ENCODE measurements at places on chromosomes 3 and 15.

DNA sequence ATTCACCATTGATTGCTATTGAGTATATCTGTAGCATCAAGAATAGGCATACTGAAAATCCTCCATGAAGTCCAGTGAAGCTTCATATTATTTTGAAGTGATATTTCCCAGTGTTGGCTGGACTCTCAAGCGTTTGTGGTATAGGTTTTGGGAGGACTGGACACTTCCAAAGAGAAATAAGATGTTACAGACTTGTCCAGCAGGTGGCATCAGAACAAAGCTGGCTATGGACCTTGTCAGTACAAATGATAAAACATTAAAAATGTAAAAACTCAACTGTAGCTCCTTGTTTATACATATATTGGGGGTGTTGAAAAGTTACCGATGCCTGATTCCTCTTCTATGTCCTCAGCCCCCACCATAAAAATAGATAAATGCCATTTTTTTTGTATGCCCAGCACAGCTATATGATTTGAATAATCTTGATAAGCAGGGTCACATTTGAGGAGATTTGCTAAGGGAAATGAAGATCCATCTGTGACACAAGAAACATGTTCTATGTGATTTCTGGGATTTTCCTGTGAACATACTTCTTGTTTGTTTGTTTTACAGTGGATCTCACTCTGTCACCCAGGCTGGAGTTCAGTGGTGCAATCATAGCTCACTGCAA is 54.5 kb upstream of the GOLGA6B start:
- no peak for DNase-seq

- DNase-seq, result no peak
These were observed 110.5 kb upstream of the TBL1XR1 start for GRCh38 chr3:177307826-177308225.

- no peak for DNase-seq
These were observed 18.3 kb downstream of the TRH start for GRCh38 chr3:129992781-129993180.

DNA sequence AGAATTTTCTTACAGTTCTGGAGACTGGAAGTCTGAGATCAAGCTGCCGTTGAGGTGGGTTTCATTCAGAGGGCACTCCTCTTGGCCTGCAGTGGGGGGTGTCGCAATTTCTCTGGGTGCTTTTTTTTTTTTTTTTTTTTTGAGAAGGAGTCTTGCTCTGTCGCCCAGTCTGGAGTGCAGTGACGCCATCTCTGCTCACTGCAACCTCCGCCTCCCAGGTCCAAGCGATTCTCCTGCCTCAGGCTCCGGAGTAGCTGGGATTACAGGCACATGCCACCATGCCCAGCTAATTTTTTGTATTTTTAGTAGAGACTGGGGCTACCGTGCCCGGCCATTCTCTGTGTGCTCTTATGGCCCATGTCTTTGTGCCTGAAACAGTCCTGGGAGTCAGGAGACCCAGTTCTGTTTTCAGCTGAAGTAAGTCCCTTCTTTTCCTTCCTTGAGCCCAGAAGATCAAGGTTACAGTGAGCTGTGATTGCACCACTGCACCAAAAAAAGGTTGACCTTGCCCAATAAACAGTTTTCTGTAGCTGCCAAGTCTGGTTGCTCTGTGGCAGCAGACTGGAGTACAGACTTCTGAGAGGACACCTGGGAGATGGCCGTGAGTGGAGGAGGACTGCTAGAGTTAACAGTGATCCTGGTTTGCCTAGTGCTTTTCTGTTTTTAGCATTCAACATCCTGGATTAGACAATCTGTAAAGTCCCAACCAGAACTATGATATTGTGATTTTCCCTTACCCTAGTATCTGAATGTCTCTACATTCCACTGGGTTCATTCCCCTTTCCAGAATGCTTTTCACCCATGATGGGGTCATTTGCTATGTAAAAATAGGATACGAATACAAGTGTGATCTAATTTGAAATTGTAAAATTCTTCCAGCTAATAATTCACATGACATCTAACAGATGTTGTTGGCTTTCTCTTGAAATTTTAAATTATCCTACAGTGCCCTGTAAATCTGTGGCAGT is 76.6 kb upstream of the RNF7 start:
- DNase-seq, result no peak

GRCh38 chr3:155790272-155790925 is 15.7 kb downstream of the C3orf33 start:
- DNase-seq, result no peak

GRCh38 chr3:145854499-145854898 is 306.5 kb downstream of the PLOD2 start:
- no peak for DNase-seq

DNA sequence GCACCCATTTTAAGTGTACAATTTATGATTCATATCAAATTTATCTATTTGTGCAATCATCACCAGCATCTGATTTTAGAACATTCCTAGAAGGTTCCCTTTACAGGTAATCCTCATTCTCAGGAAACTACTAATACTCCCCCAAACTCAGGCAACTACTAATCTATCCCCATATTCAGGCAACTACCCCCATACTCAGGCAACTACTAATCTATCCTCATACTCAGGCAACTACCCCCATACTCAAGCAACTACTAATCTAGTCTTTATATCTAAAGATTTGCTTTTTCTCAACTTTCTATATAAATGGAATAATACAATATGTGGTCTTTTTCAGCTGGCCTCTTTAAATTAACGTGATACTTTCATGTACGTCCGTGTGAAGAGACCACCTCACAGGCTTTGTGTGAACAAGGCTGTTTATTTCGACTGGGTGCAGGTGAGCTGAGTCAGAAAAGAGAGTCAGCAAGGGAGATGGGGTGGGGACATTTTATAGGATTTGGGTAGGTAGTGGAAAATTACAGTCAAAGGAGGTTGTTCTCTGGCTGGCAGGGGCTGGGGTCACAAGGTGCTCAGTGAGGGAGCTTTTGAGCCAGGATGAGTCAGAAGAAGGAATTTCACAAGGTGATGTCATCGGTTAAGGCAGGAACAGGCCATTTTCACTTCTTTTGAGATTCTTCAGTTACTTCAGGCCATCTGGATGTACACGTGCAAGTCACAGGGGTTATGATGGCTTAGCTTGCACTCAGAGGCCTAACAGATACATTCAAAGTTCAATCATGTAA is 1444.5 kb upstream of the CADM2 start:
- no peak for DNase-seq

DNA sequence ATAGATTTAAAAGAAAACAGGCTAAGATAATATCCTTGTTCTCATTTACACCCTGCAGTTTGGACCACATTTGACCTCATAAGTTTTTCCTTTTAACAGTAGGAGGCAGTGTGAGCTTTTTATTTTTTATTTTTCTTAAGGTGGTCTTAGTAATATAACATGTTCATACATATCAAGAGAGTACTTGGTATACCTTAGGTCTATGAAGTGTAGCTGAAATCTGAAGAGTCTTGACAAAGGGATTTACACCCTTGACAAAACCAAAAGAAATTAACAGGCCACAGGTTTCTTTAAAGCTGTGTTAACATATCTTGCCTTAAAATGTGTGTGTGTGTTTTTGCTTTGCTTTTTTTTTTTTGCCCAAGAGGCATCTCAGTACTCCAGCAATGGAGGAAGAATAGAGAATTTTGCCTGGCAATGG is 3.2 kb downstream of the RAP2B start:
- no peak for DNase-seq

GRCh38 chr15:29039466-29040369 is 153.9 kb downstream of the APBA2 start:
- DNase-seq, result no peak

DNA sequence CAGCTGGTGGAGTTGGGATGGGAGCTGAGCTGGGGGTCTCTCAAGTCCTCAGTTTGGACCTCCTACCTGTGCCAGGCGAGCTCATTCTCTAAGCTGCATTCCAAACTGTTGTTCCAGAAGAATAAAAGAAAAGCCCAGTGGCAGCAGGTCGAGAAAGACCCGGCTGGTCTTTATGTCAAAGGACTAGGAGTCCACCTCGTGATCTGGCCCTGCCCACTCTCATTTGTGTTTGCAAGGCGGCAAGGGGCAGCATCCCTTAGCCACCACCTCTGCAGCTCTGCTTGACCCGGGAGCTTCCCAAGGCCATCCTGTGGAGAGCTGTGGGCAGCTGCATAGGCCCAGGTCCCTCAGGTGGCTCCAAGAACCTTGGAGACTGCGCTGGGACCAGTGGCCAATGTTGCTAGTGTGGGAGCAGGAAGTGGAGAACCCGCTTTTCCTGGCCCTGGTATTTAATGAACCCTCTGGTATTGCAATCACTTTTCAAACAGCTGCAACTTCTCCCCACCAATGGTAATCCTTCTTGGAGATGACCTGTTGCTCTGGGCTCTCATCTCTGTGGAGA is 30.9 kb downstream of the KY start:
- no peak for DNase-seq

GRCh38 chr15:101137312-101137940 is 114.4 kb downstream of the CHSY1 start:
- no peak for DNase-seq

DNA sequence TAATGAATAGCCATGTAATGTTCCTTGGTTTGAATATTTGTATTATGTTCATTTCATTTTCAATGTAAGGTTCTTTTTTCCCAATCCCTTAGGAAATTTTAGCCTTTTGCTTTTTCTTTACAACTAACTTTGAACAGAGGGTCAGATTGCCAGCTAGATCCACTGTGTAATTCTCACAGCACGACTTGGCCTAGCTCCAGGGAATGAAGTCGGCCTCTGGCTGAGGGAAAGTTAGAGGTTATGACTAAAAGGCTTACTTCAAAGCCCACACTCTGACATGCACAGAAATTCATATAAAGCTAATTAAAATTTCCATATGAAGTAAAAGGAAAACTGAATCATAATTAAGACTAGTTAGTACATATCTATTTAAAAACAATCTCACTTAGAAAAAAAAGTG is 38.7 kb downstream of the ROBO1 start:
- DNase-seq, result no peak

GRCh38 chr3:111967068-111967467 is 11.8 kb upstream of the ABHD10 start:
- no peak for DNase-seq

GRCh38 chr15:76185716-76186115 is 125.6 kb downstream of the ETFA start:
- DNase-seq, result no peak

GRCh38 chr15:31954374-31955172 is 75.7 kb upstream of the CHRNA7 start:
- no peak for DNase-seq

GRCh38 chr15:60523056-60523455 is 44.1 kb upstream of the ICE2 start:
- DNase-seq, result no peak

DNA sequence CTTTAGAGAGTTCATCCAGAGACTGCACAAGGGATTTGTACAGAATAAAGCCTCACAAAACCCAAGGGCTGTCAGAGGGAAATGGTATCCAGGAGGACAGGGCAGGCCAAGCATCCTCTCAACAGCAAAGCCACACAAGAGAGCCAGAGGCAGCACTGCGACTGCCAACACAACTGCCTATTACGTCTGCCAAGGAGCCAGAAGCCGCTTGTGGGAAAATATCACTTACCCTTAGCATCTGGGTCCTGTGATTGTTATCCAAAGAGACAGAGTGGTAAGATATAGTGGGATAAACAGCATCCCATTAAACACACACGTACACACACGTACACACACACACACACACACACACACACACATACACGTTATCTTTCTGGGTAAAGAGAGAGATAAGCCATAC is 618.3 kb upstream of the AGTR1 start:
- no peak for DNase-seq

- DNase-seq, result no peak
These were observed 451.4 kb upstream of the ARPP21 start for GRCh38 chr3:35187908-35188307.

DNA sequence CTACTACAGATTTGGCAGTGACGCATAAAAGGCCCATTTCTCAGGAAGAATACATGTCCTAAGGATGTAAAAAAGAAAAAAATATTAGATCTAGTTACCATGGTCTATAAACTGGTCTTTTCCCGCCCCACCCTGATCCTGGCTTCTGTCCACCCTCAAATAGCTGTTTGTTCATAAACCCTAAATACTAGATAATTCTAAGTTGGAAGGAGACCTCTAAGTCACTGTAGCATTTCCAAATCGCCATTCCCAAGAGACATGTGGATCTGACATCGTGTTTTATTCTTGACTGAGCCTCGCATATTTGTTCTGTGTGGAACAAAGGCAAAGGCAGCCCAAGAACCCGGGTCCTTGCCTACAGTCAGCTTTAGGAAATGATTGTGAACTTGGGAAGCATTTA is 49.0 kb downstream of the LMCD1 start:
- DNase-seq, result no peak

- no peak for DNase-seq
These were observed 141.2 kb downstream of the HCN4 start for GRCh38 chr15:73227433-73228056.

DNA sequence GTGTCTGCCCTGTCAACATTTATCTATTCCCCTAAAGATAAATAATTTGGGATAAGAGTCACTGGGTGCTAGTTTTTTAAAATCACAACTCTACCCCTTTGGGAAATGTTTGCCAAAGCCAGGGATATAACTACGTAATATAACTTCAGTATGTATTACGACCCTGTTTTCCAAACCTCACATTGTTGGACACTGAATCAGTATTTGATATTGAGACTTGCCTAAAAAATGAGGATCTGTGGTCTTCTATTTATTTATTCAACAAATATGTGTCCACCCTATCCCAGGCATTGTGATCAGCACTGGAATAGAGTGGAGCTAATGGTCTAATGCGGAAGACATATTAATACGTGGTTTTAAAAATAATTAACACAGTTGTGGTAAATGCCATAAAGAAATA is 4.5 kb upstream of the MGA start:
- DNase-seq, result no peak

GRCh38 chr15:37057256-37057655 is 43.1 kb downstream of the MEIS2 start:
- no peak for DNase-seq

GRCh38 chr15:40282147-40282868 is 556 bp downstream of the ANKRD63 start:
- DNase-seq, result peak; percentile 36

DNA sequence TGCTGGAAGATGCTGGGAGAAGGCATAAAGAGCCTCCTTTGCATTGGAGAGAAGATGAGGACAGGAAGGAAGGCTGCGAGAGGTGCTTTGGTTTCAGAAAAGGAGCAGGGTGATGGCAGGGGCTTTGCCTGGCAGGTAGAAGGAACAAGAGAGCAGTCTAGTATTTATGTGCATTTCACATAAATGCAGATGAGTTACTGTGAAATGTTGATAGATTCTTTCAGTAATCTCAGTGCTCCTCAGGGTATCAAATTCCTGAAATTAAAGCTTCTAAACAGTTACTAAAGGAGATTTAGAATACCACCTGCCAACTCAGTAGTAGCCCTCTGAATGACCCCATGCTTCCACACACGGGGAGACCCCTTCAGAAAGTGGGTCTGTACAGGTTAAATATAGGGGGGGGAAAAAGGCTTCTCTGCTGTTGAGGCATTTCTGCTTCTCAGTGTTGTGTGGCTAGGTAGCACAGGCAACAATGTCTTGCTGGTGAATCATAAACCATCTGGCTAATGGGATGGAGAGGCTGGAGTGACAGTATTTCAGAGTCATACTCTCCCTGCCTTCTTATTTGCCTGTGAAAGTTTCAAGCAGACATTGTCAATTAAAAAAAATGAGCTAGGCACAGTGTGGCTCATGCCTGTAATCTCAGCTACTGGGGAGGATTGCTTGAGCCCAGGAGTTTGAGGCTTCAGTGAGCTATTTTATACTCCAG is 14.3 kb upstream of the FBXL22 start:
- DNase-seq, result no peak

Data from T-helper 9 cell (primary cell).